ENCODE measurements at places on chromosomes 2 and 18.

- DNase-seq: no peak
Observed at GRCh38 chr18:78818961-78819360, 160.7 kb upstream of the SALL3 start.

GRCh38 chr2:17336458-17336857 lies 181.8 kb downstream of the RAD51AP2 start:
- DNase-seq: no peak

- no peak for DNase-seq
Observed at GRCh38 chr2:142722569-142722968, 154.9 kb upstream of the KYNU start.

DNA sequence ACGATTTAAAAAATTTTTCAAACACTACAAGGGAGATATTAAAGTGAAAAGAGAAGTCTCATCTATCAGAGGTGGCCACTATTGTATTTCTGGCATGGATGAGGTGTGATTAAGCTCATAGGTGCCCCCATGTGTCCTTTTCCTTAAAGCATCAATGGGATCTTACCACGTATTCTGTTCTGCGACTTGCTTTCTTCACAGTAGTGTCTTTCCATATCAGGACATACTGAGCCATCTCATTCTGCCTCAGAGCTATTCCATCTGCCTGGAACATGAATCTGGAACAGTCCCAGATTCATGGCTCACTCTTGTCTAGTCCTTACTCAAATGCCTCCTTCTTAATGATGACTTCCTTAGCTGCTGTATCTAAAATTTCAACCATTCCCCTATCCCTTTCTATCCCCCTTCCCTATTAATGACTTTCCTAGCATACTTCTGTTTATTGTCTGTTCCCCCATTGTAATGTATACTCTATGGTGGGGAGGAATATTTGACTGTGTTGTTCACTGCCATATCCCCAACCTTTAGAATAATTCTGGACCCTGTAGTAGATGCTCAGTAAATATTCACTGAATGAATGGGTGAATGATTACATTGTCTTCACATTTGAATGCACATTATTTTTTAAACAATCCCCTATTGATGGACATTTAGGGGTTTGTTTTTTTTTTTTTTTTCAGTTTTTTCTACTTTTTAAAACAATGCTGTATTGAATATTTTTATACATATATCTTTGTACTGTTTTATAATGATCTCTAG lies 11.1 kb downstream of the STAMBP start:
- no peak for DNase-seq

DNA sequence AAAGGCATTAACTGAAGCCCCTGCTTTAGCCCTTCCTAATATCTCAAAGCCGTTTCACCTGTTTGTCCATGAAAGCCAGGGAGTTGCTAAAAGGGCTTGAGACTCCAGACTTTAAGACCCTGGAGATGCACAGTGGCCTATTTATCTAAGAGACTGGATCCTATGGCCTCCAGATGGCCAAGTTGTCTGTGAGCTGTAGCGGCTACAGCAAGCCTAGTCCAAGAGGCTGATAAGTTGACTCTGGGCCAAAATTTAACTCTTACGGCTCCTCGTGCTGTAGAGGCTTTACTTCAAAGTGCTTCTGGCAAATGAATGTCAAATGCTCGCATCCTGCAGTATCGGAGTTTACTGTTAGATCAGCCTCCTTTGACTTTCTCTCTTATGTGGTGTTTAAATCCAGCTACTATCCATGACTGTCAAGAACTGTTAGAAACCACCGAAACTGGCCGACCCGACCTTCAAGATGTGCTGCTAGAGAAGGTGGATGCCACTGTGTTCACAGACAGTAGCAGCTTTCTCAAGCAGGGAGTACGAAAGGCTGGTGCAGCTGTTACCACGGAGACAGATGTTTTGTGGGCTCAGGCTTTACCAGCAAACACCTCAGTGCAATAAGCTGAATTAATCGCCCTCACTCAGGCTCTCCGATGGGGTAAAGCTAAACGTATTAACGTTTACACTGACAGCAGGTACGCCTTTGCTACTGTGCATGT lies 336.7 kb upstream of the CNTNAP5 start:
- no peak for DNase-seq

- DNase-seq: no peak
Observed at GRCh38 chr2:10046931-10047330, 3.6 kb downstream of the KLF11 start.

DNA sequence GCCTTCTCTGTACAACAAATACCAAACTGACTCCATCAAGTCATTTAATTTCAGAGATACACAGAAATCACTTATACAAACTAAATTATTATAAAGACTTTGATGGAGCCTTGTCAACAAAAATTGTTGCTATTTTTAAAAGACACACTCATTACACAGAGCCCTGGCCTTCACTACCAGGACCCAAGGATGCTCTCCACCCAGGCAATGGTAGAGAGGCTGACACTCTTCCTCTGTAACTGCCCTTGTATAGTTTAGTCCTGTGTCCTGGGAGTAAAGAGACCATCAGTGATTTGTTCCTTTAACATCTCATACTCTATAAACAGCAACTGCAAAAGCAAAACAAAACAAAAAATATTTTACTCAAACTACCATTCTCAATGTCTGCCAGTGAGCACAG lies 173.5 kb downstream of the TCF4 start:
- no peak for DNase-seq

GRCh38 chr2:125543968-125544514 lies 1111.9 kb upstream of the GYPC start:
- DNase-seq: no peak

DNA sequence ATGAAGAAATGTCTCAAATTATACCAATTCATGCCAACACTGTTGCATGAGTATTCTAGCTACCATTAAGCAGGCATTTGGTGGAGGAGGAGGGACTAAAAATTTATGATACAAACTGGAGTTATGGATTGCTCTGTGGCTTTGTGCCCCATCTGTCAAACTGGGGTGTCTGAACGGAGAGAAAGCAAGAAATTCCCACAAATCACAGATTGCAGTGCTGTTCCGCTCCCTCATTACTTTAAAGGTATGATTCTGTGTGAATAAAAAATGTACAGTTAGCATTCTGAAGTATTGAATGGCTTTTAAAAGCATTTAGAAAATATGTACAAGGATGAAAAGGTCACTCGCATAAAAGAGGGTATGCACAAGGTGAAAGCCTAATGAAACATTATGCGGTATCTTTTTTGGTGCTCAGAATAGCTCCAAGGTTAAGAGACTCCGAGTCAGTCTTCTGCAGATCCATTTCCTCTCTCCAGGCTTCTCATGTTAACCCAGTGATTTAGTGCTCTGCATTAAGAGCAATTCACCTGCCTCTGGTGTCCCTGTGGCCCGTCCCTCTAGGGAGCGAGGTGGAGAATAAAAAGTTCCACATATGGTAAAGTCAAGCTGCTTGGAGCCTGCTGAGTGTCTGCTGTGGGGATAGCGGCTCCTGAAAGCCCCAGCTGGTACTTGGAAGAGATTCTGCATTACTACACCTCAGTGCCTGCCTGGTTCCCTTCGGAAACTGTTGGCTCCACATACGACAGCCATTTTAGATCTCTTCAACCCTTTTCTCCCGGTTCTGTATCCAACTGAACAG lies 184.2 kb downstream of the ZNF521 start:
- no peak for DNase-seq

- DNase-seq: no peak
Observed at GRCh38 chr18:11944786-11945185, 36.5 kb upstream of the IMPA2 start.

DNA sequence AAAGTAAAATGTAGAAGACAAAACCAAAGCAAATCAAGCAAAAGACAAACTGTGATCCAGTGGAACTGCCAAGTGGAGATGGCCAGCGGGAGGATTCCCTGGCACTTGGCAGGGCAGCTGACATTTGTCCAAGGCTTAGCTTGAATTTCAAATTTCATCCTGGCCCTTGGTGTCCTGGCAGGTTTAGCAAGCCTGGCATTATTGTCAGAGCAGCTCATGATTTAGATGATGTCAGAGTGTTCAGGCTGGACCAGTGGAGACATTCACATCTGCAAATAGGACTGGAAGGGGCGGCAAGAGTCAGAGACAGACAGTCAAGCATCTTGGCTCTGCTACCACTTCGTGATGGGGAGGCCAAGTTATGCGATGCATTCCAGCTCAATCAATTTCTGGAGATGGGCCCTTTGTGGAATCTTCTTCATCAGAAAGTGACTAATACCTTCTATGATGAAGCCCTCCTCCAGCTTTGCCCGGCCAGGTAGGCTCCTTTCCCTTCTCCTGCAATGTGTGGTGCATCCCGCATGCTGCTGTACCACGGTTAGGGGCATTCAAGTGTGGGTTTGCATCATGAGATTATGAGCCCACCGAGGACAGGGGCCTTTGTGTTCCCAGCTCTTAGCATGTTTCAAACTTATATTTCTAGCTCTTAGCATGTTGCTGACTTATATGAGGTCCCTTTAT lies 199.7 kb downstream of the ANKRD30B start:
- no peak for DNase-seq

- DNase-seq: no peak
Observed at GRCh38 chr18:55838841-55839240, 250.8 kb upstream of the TCF4 start.

Data from thyroid gland (tissue), 4 donors.